ENCODE measurements at places on chromosomes 6 and 20.

GRCh38 chr6:149905371-149905910 lies 7.5 kb upstream of the RAET1E start:
- no peak for DNase-seq

- DNase-seq: no peak
Observed at GRCh38 chr6:159978291-159979135, 9.6 kb downstream of the IGF2R start.

- no peak for DNase-seq
Observed at GRCh38 chr6:49072146-49072545, 390.9 kb downstream of the MMUT start.

- DNase-seq: no peak
Observed at GRCh38 chr6:22164236-22164635, 132.6 kb downstream of the PRL start.

GRCh38 chr6:103707596-103708325 lies 1152.0 kb downstream of the HACE1 start:
- no peak for DNase-seq

- no peak for DNase-seq
Observed at GRCh38 chr20:60269573-60270162, 311.4 kb downstream of the CDH26 start.

- DNase-seq: no peak
Observed at GRCh38 chr6:119858901-119859300, 509.3 kb upstream of the MAN1A1 start.

DNA sequence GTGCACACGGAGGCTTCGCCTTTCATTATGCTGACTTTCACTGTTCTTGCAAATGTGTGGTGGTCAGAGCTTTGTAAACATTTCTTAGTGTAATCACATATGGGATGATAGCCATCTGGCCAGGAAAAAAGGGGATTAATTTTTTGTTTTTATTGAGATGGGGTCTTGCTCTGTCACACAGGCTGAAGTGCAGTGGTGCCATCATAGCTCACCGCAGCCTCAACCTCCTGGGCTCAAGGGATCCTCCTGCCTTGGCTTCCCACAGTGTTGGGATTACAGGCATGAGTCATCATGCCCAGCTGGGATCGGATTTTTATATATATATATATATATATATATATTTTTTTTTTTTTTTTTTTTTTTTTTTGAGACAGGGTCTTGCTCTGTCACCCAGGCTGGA lies 11.0 kb upstream of the TIAM2 start:
- DNase-seq: no peak

GRCh38 chr6:53474010-53474409 lies 70.9 kb downstream of the GCLC start:
- DNase-seq: no peak

- DNase-seq: no peak
Observed at GRCh38 chr20:57069442-57069841, 197.0 kb downstream of the BMP7 start.

DNA sequence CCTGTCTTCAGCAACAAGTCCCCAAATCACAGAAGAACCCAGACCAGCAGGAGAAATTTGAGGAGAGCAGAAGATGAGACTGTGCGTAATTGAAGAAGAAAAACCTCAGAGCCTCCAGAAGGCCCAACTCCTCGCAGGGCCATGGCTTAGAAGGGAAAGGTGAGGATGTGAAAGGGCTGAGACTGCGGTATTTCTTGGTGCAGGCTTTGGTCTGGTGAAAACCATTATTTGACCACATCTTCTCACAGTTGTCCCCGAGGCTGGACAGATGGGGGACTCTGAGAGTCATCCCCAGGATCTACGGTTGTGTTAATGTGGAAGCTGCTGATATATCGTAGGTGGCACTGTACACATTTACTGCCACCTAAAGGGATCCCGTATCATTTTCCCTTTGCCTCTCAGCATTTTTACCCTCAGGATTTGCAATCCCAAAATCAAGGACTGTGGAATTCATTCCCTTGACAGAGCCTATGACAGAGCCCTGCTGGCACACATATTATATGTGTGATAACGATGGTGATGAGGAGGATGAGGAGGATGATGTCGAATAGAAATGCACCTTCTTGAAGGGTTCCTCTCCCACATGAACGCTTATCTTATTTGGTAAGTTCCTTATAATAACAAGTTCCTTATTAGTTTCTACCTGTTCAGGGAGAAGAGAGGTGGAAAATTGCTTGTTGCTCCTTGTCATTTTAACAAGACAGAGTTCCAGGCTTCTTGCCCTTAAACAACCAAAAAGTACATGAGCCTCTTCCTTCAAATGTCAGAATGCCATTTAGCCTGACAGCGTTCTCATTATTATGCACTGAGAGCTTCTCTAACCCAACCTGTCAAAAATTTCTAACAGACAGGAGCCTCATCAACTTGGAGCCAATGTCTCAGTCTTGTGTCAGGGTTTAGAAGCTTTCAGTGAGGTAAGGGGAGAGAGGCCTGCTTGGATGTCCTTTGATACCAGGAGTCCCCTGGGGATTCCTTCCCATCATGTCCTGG lies 135.8 kb downstream of the PXDC1 start:
- no peak for DNase-seq
